ENCODE measurements at places on chromosomes 11 and 22.

- DNase-seq = no peak
These were observed 50.2 kb upstream of the PLET1 start for GRCh38 chr11:112310848-112311247.

- DNase-seq = no peak
These were observed 332 bp upstream of the HMGXB4 start for GRCh38 chr22:35257002-35257320.

- DNase-seq = peak; percentile 64
These were observed 782 bp downstream of the TMEM109 start for GRCh38 chr11:60914633-60915247.

- DNase-seq = no peak
These were observed 35.3 kb downstream of the LDHAL6A start for GRCh38 chr11:18490736-18491485.

GRCh38 chr11:61853698-61854169 is 25.6 kb downstream of the FADS2 start:
- DNase-seq = no peak

GRCh38 chr22:26172389-26172990 is 3.2 kb downstream of the SEZ6L start:
- DNase-seq = peak; percentile 54

DNA sequence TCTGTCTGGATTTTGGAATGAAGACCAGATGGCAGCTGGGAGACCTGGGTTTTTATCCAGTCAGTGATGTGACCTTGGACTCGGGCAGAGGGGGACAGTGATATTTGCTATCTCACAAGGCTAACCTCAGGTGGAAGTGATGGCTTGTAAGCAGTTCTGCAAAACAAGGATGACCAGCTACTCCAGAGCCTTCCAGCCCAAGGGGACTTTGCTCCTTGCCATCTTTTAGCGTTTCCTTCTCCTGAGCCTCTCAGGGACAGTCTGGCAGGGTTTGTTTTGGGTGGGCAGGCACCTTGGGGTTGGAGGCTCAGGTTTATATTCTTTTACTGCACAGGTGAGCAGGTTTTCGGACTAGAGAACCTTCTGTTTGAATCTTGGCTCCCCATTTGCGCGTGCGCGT is 9.5 kb upstream of the OSBP2 start:
- DNase-seq = no peak

GRCh38 chr11:102234779-102235439 is 82.4 kb upstream of the BIRC3 start:
- no peak for DNase-seq

DNA sequence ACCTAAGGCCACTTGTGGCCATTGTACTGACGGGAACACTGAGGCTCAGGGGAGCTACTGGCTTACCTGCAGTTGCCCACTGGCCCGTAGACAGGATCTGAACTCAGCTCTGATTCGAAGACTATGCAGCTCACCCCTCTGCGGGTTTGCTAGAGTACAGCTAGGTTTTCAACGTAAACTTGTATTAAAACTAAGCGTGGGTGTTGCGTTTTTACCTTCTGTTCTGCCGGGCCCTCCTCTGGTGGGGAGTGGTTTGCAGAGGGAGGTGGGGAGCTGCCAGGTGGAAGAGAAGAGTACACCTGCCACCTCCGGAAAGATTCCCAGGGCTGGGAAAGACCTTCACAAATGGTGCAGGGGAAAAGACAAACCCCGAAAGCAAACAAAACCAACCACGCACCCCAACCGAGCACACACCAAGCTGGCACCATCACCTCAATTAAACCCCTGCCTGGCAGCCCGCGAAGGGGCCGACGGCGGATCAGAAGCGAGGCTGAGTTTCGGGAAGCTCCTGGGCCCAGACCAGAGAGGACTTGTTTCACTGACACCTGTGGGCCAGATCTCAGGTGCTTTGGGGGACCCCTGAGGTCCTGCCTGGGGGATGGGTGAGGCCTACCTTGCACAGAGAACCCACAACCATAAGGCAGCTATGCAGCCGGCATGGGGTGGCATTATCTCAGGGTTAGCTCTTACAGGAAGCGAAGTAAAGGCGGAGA is 37.7 kb downstream of the SHISAL1 start:
- DNase-seq = no peak

- DNase-seq = no peak
These were observed 1043.8 kb downstream of the BRD1 start for GRCh38 chr22:48783821-48784266.

Data from suppressor macrophage treated with lipopolysaccharide for 1 hour (primary cell).